ENCODE measurements at places on chromosomes 1 and 21.

DNA sequence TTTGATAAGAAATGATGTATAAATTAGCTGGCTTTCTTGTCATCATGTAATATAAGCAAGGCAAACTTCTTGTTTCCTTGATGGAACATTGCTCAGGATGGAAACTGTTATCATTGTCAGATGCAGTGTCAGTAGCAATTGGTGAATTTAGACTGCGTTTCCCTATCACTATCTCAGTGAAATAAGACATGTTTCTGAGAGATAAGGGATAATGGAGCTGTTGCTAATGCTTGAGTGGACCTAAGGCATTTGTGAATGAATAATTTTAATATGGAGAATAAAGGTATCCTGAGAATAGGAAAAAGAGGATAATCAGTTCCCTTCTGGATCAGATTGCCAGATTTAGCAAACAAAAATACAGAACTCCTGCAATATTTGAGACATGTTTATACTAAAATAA lies 160.9 kb downstream of the HLX start:
- no peak for DNase-seq

- no peak for DNase-seq
These were observed 918 bp downstream of the MIB2 start for GRCh38 chr1:1616045-1616790.

DNA sequence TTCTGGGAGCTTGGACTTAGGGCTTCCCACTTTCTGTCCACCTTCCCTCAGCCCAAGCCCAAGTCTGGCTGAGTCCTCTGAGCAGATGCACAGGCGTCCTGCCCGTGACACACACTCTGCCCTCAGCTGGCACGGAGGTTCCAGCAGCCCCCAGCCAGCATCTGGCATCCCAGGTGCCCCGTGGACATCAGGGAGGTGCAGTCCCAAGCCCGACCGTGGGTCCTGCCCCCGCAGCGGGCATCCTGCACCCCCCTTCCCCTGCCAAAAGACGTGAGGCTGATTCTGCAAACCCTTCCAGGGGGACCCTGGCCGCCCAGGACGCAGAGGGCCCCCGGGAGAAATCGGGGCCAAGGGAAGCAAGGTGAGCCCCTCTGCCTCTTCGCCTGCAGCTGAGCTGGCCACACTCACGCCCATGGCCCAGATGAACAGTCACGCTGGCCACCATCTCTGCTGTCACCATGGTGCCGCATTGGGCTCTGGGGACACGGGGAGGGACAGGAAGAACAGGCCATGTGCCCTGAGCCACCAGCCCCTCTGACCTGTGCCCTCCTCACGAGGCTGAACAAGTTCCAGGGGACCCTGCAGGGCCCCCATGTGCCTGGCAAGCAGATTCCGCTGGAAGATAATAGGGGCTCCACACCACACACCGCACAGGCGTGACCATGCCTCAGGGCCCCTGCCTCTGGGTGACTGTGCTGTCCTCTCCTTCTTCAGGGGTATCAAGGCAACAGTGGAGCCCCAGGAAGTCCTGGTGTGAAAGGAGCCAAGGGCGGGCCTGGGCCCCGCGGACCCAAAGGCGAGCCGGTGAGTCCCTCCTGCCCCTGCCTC lies 20.6 kb downstream of the COL6A2 start:
- DNase-seq, result peak; percentile 56

GRCh38 chr1:119482517-119483425 lies 24.2 kb upstream of the HSD3B1 start:
- no peak for DNase-seq

DNA sequence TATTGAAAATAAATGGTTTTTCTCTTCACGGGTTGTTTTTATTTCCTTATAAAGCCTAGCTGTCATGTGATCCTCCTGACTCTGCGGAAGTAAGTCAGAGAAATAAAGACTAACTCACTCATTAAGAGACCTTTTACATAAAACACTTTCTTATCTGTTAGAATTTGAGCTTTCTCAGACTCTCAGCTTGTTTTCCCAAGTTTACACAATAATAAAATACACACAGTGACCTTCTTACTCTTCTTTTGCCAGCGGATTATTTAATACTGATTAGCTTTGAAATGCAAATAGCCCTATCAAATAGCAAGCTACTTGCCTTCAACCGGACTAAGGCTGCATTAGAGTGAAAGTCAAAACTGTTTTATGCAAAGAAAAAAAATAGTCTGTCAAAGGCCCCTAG lies 45.5 kb upstream of the CXADR start:
- no peak for DNase-seq

GRCh38 chr1:62269439-62269838 lies 49.8 kb downstream of the KANK4 start:
- DNase-seq, result no peak

DNA sequence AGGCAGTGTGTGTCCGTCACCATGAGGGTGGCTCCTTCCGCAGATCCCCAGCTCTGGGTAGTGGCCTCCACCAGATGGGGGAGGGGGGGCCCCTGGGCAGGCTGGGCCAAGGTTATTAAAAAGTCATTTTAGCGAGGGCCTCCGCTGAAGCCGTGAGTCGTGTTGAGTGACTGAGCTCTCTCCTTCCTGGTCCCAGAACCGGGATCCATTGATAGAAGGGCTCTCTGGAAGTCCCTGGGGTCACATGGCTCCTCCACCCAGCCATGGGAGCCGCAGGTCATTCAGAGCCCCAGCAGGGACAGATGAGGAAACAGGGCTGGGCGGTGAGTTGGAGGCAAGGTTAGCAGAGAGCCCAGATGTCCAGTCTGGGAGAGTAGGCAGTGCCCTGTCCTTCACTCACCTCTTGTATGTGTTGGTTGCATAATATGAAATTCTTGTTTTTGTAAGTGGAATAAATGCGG lies 12.9 kb downstream of the MIIP start:
- no peak for DNase-seq

- DNase-seq, result peak; percentile 64
These were observed 1.6 kb upstream of the MX2 start for GRCh38 chr21:41360072-41360821.

DNA sequence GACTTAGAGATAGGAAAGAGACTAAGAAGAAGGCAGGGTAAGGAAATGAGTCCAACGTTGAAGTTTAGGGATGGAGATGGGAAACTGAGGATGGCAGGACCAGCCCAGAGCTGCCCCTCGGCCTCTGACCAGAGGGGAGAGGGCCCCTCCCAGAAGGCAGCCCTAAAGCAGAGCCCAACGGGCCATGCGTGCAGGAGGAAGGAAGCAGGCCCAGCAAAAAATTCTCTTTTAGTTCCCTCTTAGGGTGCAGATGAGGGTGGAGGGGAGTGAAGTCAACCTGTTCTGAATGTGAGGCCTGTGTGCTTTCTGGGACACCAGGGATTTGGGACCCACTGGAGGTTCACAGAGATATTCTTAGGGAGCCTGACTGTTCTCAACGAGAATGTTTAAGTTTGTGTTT lies 225.4 kb downstream of the RHOU start:
- DNase-seq, result no peak

DNA sequence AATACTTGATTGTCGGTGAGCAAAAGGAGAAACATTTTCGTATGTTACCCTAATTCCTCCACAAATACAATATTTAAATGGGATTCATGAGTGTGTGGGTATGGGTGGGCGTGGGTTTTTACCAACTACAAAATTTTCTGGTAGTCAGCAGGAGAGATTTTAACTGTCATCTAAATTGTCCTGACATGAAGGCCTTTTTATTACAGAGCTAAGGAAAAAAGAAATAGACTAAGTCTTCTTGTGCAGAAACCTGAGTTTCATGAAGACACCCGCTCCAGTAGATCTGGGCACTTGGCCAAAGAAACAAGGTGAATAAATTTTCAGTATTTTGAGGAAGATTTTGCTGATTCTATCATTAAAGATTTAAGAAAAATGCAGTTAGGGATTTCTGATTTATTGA lies 752 bp downstream of the RGS18 start:
- DNase-seq, result no peak

GRCh38 chr1:219236933-219237610 lies 63.4 kb downstream of the LYPLAL1 start:
- DNase-seq, result no peak

- no peak for DNase-seq
These were observed 16.2 kb downstream of the ATP1A4 start for GRCh38 chr1:160167580-160167979.

DNA sequence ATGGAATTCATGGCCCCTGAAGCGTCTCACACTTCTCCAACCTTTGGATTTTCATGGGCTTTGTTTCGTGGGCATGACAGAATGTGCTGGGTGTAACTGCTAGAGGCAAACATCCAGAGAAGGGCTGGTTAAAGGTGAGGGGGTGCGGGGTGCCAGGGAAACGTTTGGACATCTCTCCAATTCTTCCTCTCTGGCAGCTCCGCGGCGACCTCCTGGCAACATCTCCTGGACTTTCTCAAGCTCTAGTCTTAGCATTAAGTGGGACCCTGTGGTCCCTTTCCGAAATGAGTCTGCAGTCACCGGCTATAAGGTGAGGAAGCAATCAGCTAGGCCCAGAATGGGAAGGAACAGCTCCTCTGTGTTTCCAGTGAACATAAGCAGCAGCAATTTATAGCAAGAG lies 12.0 kb downstream of the TMEM81 start:
- no peak for DNase-seq

DNA sequence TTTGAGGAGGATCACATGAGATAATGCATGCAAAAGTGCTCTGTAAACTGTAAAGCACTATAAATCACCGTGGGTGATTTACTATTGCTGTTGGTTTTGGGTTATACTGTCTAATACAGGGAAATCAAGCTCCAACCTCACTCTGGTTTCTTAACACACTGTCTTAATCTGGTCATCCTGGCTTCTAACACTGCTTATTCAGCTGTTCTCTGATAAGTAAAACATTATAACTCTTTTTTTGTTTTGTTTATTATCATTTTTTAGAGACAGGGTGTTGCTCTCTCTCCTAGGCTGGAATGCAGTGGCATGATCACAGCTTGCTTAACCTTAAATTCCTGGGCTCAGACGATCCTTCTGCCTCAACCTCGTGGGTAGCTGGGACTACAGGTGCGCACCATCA lies 21.9 kb upstream of the LSM10 start:
- no peak for DNase-seq

DNA sequence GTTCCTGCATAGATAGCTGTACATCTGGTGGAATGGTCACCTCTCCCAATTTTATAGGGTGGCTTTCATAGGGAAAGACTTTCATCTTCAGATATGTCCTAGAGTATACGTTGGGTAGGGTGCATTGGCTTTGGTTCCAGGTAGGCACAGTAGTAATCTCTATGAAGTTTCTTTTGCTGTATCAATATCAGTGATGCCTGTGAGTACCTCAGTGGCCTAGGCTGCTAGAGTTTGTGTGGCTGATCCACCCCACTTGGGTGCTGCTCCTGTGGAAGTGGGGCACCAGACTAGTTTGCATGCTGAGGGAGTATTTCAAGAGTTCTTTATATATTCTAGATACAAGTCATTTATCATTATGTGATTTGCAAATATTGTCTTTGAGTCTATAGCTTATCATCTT lies 370.5 kb upstream of the VAMP3 start:
- no peak for DNase-seq

DNA sequence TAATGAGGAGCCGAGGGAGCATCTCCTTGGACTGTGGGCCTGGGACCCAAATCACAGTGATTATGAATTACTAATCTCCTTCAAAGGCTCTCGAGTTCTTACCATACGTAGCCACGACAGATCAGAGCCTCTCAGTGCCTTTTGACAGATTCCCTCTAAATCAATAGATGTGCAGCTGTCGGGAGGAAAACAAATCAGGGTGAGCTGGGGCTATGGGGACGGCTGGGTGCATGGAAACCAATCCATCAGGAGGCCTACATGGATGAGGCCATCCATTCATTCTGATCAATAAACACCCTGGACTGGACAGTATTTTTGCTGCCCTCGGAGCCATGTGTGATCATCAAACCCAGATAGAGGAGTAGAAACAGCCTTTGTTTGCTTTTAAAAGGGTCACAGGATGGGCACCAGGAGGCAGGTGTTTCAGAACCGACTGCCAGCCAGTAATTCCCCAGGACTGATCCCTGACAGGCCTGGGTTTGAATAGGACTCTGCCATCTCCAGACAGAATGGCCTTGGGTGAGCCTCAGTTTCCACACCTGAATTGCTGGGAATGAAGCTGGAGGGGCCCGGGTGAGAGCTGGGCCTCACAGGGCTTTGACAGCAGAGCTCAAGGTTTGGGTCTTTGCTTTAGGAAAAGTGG lies 532.8 kb downstream of the MATN1 start:
- DNase-seq, result no peak

- no peak for DNase-seq
These were observed 6.0 kb downstream of the DYNLT5 start for GRCh38 chr1:66758241-66758755.

- no peak for DNase-seq
These were observed 12.1 kb downstream of the PARP1 start for GRCh38 chr1:226395753-226396152.

GRCh38 chr1:21901473-21901847 lies 35.6 kb downstream of the HSPG2 start:
- DNase-seq, result no peak

- no peak for DNase-seq
These were observed 5.4 kb downstream of the VPS45 start for GRCh38 chr1:150072959-150073358.

GRCh38 chr1:198245379-198245778 lies 88.6 kb downstream of the NEK7 start:
- DNase-seq, result no peak

- no peak for DNase-seq
These were observed 73.3 kb downstream of the MDM4 start for GRCh38 chr1:204589409-204590038.

- DNase-seq, result no peak
These were observed 2.8 kb downstream of the DOP1B start for GRCh38 chr21:36159356-36159921.

GRCh38 chr1:85289848-85290335 lies 13.5 kb upstream of the BCL10 start:
- DNase-seq, result no peak

GRCh38 chr1:90340606-90341005 lies 345.7 kb downstream of the ZNF326 start:
- DNase-seq, result no peak

DNA sequence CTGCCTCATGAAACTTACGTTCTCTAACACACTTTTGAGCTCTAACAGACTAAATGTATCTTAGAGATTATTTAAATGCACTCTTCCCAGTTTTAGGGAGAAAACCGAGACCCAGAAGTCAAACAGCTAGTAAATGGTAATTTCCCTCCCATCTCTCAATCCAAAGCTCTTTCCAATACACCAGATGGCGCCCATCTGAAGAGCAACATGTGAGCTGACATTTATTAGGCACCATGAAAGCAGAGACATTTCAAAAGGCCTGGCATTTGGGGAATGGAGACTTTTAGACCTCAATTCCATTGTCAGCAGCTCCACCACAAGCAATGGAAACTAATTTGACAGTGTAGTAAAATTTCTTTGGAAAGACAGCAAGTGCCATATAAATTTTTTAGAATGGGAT lies 191.4 kb downstream of the DAB1 start:
- no peak for DNase-seq

GRCh38 chr1:166129006-166129405 lies 37.8 kb downstream of the FAM78B start:
- no peak for DNase-seq

GRCh38 chr1:65084066-65084465 lies 63.9 kb upstream of the AK4 start:
- no peak for DNase-seq

GRCh38 chr1:8525216-8525557 lies 207.3 kb downstream of the SLC45A1 start:
- no peak for DNase-seq

GRCh38 chr1:94819238-94819944 lies 766 bp upstream of the SLC44A3 start:
- DNase-seq, result no peak
